ENCODE measurements at places on chromosomes 16 and 17.
A peak's percentile ranks its signal among the peaks of the same experiment; 100 is the strongest.

GRCh38 chr17:15266325-15267125 lies 1.4 kb upstream of the PMP22 start:
- no peak for DNase-seq

DNA sequence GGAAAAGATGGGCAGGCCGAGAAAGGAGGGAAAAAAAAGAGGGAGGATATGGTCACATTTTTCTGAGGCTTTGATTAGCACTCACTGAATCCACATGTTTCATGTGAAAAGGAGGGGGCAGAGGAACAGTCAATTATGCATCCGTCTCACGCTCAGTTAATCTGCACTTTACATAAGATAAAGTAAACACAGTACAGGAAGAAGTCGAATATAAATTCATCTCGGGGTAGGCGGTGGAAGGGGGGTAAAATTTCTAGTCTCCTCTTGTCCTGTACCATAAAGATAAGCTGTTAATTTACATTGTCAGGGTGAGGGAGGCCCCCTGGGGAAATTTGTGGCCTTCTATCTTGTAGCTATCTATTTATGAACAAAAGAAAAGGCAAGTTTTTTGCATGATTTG lies 73.1 kb upstream of the CES5A start:
- no peak for DNase-seq

GRCh38 chr16:106623-107324 lies 28.7 kb downstream of the MPG start:
- peak; percentile 26 for DNase-seq

GRCh38 chr17:8149419-8150193 lies 2.6 kb downstream of the PER1 start:
- no peak for DNase-seq

GRCh38 chr16:47905771-47906170 lies 250.0 kb downstream of the ABCC12 start:
- DNase-seq = no peak

Measured in activated T-helper 1 cell treated with Interleukin-2 at 50 U/mL for 16 hours (primary cell).